ENCODE measurements at places on chromosomes 11 and 22.

DNA sequence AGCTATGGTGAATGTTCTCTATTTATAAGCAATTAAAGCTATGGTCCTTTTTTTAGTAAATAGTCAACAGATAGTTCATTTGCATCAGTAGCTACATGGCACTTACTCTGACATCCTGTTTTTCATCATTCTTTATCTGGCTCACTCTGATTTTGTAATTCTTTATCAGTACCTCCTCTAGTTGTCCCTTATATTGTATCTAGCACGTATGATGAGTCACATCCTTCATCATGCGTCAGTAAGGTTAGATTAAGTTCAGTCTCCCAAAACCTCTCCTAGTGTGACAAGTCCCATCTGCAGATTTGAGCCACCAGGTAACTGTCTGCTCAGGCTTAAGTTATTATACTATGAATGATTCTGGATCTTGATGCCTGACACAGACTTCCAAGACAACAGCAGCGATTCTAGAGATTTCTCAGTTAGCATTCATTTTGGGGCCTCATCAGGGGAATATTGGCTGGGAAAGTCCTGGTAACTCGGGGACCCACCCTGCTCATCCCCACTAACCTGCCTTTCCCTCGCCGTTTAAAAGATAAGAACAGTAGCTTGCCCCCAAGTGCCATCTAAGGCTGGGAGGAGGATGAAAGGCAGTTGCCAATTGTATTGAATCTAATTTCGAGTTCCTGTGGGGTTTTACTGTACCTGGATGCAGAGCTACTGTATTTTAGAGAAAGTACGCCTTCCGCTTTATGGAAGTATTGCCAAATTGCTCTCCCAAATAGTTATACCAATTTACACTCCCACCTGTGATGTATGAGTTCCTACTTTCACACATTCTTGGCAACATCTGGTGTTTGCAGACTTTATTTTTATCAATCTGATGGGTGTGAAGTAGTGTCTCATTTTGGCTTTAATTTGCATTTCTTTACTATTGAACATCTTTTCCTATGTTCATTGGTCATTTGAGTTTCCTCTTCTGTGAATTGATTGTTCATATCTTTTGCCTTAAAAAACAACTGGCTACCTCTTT is 55.9 kb downstream of the ZC3H12C start:
- DNase-seq = no peak

GRCh38 chr11:100769617-100770016 is 82.5 kb downstream of the ARHGAP42 start:
- no peak for DNase-seq

DNA sequence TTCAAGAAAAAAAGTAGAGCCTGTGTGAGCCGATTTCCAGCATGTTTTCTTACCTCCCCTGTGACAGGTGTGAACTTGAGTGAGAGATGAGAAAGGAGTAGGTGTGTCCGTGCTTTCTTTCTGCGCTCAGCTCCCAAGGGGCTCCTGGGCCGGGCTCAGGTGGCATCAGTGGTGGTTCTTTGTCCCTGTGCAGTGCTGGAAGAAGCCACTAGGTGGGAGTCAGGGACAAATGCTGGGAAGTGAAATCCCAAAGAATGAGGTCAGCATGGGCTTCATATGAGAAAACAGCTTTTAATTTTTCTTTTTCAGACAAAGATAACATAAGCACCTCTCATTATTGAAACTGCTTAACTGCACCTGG is 57.8 kb downstream of the PPFIBP2 start:
- DNase-seq = no peak

DNA sequence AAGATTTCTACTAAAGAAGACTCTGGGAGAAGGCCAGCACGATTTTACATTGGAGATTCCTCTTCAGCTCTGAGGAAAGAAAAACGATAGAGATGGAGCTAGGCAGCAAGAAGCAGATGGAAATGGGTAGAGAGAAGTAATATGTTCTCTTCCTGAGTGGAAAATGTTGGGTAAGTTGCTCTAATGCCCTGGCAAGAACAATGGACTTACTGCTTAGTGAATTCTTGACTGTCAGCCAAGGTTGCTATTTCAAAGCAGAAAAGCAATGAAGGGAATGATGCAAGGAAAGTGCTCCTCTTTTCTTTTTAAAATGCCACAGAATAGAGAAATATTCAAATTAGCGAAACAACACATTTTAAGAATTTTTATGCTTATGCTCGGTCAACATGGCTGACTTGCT is 38.4 kb upstream of the CWF19L2 start:
- DNase-seq = peak; percentile 30

DNA sequence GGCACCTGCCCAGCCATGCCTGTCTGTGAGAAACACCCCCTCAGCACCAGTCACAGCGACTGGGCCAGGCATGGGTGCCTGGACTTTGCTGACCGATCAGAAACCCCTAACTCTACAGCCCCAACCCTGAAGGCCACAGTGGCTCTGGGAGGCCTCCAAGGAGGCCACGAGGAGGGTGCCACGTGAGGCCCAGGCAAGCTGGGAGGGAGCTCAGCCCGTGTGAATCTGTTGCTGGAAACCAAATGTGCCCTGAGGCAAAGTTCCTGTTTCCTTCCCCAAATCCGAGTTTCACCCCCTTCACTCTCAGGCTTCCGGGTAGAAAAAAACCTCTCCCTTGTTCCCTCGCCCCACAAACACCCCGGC is 1.3 kb downstream of the UNC93B1 start:
- no peak for DNase-seq

DNA sequence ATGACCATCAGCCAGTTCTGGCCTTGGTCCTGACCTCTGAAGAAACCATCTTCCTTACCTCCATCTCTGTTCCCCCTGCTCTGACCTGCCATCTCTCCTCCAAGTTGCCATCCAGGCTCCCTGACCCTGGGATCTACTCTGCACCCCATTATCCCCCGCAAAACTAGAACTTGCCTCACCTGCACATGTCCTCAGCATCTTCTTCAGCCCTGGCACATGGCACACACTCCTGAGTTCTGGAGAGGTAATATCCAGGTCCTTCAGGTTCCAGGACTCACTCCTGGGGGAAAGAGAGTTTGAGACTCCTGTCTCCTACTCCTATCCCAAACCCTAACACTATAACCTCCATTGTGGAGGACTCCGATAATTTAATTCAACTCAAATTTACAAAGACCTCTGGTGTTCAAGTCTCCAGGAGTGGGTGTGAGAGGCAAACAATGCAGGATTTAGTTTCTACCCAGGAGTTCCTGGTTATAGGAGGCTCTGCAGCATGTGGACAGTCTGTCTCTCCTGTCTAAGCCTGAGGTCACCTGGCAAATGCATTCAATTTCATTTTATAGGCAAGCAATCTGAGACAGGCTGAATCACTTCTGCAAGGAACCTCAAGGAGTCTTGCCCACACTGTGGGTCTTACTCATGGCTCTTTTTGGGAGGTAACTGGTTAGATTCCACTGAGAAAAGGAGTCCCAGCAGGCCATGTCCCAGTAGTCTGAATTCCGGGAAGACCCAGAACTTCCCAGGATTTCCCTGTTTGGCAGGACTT is 7.3 kb downstream of the TRIM21 start:
- no peak for DNase-seq

DNA sequence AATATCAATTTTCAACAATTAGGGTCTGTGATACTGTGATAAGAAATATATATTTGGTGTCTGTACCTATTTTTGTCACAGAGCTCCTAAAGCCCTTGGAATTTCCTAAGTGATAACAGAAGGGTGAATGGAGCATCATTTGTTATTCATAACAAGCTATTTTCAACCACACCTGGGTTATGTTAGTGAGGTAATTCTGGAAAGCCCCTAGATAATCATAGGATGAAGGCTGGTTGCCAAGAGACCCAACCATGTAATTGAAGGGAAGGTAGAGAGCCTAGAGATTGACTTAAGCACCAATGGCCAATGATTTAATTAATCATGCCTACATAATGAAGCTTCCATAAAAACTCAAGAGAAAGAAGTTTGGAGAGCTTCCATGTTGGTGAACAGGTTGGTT is 109.4 kb downstream of the KIF18A start:
- no peak for DNase-seq

DNA sequence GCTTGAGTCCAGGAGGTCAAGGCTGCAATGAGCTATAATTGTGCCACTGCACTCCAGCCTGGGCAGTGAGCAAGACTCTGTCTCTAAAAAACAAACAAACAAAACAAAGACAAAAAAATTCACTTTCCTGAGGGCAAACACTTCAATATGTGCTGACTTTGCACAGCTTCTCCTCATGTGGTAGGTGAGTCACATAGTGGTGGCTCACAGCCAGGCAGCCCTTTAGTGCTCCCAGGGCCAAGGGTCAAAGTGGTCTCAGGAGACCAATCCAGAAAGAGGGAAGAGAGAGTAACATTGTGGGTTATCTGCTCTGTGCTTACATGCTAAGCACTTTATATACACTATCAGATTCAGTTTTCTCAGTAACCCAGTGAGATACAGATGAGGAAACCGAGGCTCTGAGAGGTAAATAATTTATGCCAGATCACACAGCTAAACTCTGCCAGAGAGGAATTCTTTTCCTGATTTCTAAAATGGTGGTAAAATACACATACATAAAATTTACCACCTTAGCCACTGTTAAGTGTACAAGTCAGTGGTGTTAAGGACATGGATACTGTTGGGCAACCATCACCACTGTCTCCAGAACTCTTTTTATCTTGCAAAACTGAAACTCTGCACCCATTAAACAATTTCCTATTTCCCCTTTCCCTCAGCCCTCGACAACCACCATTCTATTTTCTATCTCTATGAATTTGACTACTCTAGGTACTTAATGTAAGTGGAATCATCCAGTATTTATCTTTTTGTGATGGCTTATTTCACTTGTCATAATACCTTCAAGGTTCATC is 231.7 kb upstream of the NARS2 start:
- DNase-seq = no peak

GRCh38 chr11:72483412-72484186 is 49.3 kb upstream of the CLPB start:
- no peak for DNase-seq

DNA sequence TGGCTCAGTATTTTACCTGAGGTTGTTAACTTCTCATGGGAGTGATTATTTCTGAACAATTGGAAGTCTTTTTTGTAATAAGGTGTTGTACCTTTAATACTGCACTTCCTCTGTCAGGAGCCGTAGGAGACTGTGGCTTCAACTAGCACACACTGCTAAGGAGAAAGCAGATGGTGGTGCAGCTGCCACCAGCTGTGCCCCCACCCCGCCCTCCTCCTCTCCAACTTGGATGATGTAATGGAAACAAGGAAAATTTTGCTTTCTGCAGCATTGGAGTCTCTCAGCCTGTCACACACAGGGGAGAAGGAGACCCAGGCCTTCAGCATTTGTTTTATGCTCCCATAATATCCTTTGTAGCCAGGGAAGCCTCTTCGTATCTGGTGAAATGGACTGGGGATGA is 91.2 kb downstream of the TEAD1 start:
- DNase-seq = no peak

DNA sequence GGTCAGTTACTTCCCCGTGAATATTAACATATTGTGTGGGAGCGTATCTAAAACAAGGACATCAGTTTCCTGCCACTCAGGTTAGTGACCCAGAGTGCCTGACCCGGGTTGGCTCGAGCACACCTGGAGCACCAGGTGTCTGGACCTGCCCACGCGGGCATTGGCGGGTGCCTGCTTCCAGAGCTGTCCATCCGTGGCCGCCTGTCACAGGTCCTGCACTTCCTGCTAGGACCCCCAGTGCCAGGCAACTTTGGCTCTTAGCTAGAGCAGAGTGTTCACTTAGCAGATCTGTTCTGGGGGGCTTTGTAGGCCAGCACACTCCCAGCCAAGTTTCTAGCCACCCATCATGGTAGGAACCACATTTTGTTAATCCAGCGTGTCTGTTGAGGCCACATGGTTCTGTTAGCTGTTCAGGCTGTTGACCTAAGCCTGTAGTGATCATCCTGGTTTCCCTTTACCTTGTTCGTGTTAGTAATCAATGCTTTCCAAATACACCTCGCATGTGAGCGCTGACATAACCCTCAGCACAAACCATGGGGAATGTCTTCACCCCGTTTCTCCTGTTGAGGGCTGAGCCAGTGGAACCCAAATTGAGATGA is 29.5 kb downstream of the MOV10L1 start:
- no peak for DNase-seq

DNA sequence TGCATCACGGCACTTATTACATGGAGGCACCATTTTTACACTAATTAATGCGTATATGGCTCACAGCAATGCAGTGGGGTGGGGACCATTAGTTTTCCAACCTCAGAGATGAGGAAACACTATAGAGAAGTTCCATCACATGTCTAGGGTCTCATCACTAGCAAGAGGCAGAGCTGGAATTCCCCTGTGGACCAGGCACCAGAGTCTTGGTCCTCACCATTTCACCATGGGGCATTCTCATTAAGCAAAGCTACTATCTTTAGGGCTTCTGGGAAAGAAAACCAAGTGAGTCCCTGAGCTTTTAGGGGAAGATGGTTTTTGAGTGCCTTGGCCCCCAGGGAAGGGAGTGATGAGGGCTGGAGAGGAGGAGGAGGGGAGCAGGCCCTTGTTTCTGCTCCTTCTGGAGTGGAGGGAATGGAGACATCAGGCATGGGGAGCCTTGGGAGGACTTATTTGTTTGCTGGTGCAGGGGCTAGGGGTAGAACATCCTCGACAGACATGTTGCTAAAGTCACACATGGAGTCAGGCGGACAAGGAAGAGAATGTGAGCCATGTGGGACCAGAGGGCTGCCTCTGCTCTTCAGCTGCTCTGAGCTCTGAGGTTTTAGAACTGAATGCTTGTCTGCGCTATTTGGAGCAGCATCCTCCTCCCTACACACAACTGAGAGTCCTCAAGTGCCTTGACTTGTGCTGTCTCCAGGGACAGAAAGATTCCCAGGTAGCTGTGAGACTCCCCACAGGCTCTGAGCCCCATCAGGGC is 40.3 kb upstream of the ZBED5 start:
- no peak for DNase-seq

GRCh38 chr22:49569286-49570031 is 258.2 kb downstream of the BRD1 start:
- DNase-seq = no peak

GRCh38 chr11:117759305-117759704 is 37.7 kb downstream of the DSCAML1 start:
- no peak for DNase-seq

DNA sequence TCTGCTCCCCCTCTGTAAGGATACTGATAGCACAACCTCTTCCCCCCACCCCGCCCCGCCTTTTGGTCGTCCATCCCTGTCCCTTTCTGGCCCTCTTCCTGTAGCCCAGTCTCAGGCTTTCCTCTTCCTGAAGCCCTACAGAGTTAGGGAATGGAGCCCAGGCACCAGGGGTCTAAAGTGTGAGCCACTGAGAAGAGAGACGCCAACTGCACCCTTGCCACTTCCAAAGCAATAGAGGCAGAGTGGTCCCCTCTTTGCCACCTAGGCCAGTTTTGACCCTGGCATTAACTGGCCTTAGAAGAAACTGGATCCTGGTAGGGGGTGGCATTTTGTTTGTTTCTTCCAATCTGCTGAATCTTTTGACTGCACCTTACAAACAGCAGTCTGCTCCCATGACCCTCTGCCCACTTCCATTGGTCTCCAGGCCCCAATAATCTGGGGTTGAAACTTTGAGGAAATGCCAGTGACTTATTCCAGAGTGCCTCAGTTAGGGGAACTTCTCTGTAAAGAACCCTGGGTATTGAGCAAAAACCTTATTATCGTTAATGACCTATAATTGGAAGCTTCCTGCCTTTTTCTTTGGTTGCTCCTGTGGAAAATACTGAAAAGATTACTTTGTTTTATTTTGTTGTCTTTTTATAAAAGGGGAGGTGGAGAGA is 9.7 kb upstream of the GRK2 start:
- DNase-seq = no peak

- no peak for DNase-seq
These were observed 11.4 kb upstream of the KCNJ1 start for GRCh38 chr11:128878455-128878854.
